Naive B cell (primary cell): ENCODE measurements at places on chromosomes 1 and 21. TPM values are rescaled to one million over a fixed set of nuclear protein-coding genes. Genes with fewer than 3 reads are reported as not detected.

Gene IRF2BP2
- 50.6 TPM for polyA plus RNA-seq

Gene LCE2B
- not detected for polyA plus RNA-seq

Gene NSL1
- polyA plus RNA-seq, result 76.0 TPM

Gene CRYZL1
- polyA plus RNA-seq, result 36.9 TPM

Gene PTGFRN
- polyA plus RNA-seq, result not detected

Gene COL16A1
- not detected for polyA plus RNA-seq

Gene FALEC
- polyA plus RNA-seq, result 2.6 TPM

Gene CASQ1
- not detected for polyA plus RNA-seq

Gene A3GALT2
- not detected for polyA plus RNA-seq

Gene ARHGAP30
- polyA plus RNA-seq, result 81.6 TPM

Gene NTNG1
- polyA plus RNA-seq, result 1.2 TPM
